Adipocyte (in vitro differentiated cells): ENCODE measurements at places on chromosomes 13 and 19.
A peak's percentile ranks its signal among the peaks of the same experiment; 100 is the strongest.

DNA sequence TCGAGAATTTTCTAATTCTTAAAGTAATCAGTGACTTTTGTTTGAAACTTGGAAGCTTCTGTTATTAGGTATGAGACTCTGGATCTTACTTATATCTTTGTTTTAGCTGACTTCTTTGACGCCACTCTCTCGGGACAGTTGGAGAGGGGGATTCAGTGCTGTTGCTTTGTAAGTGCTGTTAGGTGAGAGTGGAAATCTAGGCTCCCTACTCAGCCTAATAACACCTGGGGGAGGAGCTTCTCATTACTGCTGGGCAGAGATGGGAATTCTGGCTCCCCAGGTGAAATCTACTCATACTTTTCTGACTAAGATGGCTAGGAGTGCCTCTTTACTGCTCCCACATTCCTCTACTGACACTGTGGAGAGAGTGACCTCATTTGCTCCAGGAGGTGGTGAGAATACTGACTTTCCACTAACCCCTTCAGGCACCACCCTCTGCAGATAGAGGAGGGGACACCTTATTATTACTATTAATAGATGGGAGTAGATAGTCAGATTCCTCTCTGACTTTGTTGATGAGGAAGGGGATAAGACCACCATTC is 324.9 kb upstream of the SPRY2 start:
- no peak for DNase-seq

DNA sequence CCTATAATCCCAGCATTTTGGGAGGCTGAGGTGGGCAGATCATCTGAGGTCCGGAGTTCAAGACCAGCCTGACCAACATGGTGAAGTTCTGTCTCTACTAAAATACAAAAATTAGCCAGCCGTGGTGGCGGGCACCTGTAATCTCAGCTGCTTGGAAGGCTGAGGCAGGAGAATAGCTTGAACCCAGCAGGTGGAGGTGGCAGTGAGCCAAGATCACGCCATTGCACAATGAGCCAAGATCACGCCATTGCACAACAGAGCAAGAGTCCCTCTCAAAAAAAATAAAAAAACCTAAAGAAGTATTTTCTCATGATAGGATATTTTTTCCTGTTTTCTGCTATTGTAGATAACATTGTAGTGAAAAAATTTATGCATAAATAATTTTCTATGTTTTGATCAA is 13.3 kb downstream of the IFT88 start:
- DNase-seq: no peak

DNA sequence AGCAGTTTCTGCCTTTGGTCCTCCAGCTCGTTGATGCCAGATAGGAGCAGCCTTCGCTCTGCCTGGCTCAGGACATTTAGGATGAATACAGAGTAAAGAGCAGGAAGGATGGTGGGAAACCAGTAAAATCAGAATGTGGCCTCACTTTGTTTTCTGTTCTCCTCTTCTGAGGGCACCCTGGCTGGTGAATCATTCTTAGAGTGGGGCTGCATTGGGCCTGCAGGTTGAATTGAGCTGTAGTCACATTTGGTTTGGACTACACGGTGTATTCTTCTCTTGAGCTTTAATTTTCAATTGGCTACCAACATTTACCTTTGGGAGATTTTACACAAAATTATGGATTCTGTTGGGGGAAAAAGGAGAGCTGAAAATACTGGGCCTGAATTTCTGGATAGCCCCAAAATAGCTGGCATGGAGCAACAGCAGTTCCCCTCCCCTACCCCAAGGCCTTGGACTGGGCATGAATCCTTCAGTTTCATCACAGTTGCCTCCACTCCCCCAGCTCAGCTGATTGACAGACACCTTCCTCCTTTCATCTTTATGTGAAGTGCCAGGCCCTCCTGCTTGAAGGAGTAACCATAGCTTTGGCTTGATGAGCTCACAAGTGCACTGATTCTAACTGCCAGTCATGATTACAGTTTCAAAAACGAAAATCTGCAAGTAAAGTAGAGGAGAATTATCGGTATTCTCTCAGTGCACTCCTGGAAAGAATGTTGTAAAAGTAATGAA is 24.3 kb downstream of the ERCC5 start:
- DNase-seq: no peak

DNA sequence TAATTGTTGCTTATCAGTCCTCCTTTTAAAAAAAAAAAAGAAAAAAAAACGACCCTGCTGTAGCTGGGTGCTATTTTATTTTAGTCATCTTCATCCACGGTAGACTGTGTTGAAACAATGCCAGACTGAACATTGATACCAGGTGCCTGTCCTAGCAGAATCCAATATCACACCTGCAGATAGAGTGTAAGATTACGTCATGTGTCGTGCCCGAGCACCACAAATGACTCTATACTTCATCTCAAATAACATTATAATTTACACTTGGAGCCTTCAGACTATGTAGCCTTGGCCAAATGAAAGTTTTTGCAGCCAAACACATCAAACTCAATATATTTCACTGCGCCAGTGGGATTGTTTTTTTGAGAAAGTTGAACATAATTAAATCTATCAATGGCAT is 410.6 kb downstream of the FGF9 start:
- DNase-seq: no peak

- no peak for DNase-seq
These were observed 75.2 kb downstream of the ABCC4 start for GRCh38 chr13:95226050-95226449.

GRCh38 chr19:29482855-29483640 is 42.7 kb upstream of the VSTM2B start:
- DNase-seq: no peak

DNA sequence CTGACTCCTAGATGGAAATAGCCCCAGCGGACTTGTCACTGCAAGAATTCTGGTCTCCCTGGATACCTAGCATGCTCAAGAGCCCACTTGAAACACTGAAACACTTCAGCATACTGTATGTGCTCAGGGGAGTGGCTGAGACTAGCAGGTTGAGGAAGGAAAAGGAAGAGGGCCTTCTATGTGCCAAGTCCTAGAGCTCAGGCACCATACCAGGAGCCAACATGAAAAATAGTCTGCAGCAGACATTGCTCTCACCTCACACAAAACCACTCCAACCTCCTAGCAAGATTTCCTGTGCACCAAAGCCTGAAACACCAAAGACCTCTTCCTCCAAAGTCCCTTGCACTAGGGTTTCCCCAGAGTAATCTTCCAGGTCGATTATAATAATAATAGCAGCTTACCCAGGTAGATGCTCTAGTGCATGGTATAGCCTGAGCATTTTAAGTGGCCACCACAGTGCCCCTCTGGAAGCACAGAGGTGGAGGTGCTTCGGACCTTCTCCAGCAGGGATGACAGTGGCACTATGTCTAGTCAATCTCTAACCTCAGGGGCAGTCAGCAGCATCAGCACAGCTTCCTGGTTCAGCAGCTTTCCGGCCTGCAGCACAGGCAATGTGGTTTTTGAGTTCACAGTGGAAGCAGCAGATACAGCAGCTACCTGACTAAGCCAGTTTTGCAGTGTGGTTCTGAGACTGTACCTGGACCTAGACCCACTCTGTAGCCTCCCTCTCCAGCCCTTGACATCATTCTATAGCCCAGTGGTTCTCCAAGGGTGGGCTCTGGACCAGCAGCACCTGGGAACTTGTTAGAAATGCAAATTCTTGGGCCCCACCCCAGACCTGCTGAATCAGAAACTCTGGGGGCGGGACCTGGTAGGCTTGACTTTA is 45.6 kb upstream of the UBE2L5 start:
- no peak for DNase-seq

DNA sequence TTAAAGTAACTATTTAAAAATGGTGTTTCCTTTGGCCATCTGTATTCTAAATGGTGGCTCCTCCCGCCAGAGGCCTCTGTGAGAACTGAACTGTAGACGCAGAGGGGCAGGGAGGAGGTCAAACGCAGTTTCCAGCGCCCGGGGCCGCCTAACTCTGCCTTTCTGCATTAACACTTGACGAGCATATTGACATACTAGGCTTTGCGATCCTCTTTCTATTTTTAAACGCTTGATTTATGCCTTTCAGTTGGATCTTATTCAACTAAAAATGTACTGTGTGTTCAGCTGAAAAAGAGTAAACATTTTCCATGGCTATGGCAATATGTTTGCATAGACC is 74.7 kb downstream of the SPACA7 start:
- DNase-seq: no peak

GRCh38 chr13:64186071-64186470 is 2770.4 kb upstream of the PCDH20 start:
- no peak for DNase-seq

DNA sequence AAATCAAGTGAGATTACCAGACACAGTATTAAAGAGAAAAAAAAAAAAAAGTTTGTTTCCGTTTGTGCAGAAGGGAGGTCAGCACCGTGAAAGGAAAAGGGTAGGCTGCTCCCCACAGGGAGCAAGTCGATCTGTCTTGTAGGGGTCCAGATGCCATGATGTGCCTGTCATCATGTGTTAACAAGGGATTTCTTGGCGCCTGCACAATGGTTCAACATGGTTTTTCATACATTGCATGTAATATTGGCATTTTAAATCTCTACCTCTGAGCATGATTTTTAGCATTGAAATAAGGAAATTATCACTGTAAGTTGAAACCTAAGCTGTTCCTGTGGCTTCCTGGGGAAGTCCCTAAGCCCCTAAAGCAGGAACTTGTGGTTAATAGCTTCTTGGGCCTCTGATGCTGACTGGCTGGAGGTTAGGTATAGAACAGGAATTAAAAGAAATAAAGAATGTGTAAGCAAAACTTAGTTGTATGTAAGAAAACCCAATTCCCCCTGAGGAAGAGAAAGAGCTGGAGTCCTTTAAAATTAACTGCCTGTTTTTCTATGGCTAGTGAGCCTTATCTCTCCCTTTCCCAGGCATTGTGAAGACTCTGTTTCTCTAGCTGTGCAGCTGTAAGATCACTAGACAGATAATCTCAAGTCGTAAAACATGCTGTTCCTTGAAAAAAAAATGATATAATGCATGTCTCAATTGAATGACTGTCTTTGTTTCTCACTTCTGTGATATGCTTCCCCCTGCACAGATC is 7.4 kb upstream of the FCGBP start:
- no peak for DNase-seq

DNA sequence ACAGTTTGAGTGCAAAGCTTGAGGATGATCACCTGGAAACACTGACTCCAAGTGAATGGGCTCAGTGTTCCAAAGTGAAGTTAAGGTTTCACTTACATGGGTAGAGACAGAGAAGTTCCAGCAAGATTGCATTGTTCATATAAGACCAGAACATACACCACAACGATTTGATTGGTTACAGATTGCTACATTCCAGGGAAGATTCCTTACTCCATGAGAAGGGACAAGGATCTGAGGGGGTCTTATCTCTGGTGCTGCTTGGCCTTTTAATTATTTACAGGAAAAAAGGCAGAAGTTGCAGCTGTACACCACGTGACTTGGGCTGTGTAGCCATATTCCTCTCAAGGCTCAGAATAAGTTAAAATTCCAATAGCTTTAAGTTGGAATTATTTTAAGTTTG is 12.3 kb downstream of the WDFY2 start:
- DNase-seq: no peak

GRCh38 chr13:38255600-38255999 is 94.1 kb upstream of the UFM1 start:
- no peak for DNase-seq

- DNase-seq: no peak
These were observed 104.1 kb downstream of the NDFIP2 start for GRCh38 chr13:79585033-79585432.

- DNase-seq: no peak
These were observed 8.7 kb upstream of the SBNO2 start for GRCh38 chr19:1182727-1183126.

DNA sequence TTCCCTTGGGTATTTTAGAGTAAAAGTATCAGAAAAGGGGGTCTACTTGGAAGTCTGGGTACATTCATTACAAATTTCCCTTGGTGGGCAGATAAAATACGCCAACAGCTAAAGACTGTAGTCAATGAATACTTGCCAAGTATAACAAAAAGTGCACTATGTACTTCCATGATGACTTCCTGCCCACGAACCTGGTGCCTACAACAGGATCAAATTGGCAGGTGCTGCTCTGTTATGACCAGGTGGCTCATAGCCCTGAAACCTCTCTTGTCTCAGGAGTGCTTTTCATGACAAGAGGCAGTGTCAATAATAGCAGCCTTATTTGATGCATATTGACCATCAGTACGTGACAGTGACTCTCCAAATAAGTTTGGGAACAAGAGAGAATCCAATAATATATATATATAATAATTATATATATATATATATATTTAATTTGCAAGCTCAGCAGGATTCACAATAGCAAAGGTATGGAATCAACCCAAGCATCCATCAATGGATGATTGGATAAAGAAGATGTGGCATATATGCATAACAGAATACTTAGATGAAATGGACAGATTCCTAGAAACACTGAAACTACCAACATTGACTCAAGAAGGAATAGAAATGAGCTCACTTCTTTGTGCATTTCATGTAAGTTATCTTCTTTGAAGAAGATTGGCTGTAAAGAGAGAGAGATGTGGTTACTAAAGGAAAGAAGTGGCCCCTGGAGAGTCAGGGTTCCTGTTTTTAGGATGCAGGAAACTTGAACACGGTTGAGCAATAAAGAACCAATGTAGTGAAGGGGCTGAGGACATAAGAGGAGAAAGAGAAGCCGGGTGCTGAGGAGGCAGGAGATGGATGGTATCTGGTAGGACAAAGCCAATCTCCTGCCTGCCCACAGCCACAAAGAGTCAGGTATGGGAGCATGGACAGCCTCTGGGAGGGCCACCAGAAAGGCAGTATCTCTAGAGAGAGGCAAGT is 52.0 kb upstream of the GTF2F2 start:
- no peak for DNase-seq

DNA sequence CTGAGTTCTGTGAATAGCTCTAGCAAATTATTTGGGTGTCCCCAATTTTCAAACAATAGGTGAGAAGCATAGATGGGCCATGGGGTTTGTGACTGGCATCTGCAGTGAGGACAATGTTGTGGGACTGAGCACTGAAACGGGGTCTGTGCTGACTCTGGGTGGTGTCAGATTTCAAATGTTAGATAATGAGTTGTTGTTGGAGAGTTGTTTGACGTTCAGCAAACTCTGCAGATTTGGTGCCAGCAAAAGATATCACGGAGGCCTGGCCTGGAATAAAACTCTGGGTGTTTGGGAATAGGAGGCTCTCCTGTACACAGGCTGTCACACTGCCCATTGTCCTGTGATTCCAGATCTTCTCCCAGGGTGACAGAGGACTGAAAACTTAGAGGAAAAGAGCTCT is 2.9 kb downstream of the ZNF90 start:
- no peak for DNase-seq

DNA sequence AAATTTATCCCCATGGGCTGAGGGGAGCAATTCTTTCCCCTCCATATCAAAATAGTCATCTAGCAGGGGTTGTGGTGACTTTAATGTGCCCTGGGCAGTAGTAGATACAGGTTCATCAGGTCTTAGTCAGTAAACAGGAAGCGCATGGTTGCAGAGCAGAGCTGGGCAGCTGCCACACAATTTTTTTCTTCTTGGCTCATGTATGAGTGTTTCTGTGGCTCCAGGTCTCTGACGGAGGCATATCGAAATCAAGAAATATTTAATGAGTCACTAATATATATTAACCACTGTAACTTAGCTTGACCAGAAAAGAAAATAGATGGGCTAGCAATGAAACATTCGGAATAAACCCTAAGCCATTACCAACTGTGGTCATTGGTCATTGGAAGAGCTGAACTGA is 68.4 kb upstream of the UBL3 start:
- peak; percentile 30 for DNase-seq
